ENCODE measurements at places on chromosomes 7 and 10.

GRCh38 chr7:119219663-119220062 lies 995.2 kb downstream of the ANKRD7 start:
- no peak for DNase-seq

DNA sequence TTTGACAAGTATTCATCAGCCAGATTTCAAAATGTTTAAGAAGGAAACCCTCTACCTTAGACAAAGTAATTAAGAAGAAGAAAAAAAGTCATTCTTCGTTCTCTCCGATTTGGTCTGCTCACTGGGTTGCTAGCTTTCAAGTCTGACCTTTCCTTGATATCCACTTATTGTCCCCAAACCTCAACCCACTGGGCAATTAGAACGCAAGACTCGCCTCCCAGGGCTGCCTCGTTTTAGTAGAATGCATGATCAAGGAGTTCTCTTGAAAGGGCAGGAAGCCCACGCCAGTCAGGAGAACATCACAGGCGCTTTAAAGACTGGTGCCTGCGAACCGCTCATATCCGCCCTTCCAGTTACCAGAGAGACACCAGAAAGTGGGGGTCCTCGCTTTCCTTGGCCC lies 637.7 kb downstream of the PARD3 start:
- no peak for DNase-seq

DNA sequence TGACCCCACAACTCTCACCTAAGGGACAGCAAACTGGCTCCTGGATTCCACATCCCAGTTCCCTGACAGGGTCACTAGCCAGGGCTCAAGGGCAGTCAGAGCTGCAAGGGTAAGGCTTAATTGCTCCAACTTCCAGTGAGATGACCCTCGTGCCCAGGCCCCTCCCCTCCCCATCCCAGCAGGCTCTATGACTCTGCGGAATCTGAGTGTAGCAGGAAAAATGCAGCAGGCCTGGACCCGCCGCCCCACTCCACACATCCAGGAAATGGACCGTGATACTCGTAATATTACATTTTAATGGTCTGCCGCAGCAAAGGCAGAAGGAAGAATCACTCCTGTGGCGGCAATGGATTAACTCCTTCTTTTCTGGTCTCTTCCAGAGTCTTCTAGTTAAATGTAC lies 91.7 kb upstream of the CHST15 start:
- no peak for DNase-seq

DNA sequence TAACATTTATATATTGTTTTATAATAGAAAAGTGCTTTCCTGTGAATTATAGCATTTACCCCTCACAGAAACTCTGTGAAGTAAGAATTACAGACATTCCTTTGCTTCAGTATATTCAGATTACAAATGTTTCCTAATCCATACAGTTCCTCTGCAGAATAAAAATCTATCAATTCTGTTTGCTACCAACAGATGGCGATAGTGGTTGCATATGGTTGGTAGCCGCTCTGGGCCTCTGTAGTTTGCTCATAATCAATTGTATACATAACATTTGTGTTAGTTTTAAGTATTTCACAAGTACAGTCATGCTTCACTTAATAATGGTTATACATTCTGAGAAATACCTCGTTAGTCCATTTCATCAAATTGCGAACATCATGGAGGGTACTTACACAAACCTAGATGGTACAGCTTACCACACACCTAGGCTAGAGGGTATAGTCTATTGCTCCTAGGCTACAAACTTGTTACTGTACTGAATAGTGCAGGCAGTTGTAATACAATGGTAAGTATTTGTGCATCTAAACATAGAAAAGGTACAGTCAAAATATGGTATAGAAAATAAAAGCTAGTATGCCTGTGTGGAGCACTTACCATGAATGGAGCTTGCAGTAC lies 94.4 kb upstream of the STEAP4 start:
- DNase-seq: no peak

DNA sequence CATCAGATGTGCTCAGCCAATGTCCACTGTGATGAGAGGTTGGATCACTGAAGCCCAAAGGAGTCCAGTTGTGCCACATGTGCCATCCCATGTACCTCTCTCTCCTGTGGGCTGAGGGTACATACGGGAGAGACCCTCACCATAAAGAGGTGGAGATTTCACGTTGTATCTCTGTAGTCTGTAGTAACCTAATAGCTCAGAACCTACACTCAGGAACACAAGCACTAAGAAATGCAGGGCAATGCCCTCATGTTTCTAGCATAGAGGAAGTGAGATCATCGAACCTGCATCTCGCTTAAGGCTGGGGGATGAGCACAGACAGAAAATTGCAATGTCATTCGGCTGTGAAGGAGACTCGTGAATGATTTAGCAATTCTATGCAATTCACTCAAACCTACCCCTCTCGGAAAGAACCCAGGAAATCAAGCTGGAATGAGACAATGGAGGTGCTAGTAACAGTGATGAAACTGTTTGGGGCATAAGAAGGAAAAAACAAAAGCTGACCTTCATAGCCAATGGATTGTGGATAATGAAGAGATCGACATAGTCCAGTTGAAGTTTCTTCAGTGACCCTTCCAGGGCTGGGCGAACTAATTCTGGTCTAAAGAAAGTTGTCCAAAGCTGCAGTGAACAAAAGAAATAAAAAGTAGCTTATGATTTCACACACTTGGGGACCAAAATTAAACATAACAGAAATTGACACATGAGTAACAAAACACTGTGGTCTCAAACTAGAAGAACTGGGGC lies 80.3 kb upstream of the UCN3 start:
- DNase-seq: no peak

DNA sequence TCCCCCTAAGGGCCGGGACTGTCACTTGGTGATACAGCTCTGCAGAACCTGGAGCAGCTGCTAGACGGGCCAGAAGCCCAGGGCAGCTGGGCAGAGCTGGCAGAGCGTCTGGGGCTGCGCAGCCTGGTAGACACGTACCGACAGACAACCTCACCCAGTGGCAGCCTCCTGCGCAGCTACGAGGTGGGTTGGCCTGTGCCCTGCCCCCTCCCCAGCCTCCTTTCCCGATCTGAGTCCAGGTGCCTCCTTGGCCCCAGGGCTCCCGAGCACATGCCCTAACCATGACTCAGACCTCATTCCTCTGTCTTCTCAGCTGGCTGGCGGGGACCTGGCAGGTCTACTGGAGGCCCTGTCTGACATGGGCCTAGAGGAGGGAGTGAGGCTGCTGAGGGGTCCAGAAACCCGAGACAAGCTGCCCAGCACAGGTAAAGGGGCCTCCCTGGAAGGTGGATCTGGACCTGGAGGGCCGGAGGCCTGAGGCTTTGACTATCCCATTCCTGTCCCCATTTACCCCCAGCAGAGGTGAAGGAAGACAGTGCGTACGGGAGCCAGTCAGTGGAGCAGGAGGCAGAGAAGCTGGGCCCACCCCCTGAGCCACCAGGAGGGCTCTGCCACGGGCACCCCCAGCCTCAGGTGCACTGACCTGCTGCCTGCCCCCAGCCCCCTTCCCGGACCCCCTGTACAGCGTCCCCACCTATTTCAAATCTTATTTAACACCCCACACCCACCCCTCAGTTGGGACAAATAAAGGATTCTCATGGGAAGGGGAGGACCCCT lies 6.4 kb downstream of the NFKB2 start:
- no peak for DNase-seq
